ENCODE measurements at places on chromosomes 12 and 14. TPM values are rescaled to one million over a fixed set of nuclear protein-coding genes. Genes with fewer than 3 reads are reported as not detected.

Gene GLT1D1
- total RNA-seq, result 1.0 TPM

Gene TAS2R43
- total RNA-seq, result 1.2 TPM

Gene OVCH1
- total RNA-seq, result not detected

Gene POMT2
- total RNA-seq, result 15.7 TPM

Gene RNF212B
- not detected for total RNA-seq

Gene PTGER2
- 123 TPM for total RNA-seq

Gene HCAR2
- not detected for total RNA-seq

Gene RNASE9
- total RNA-seq, result not detected

Gene PLEKHA5
- 5.3 TPM for total RNA-seq

Gene TNS2
- total RNA-seq, result 1.6 TPM

Gene TAS2R10
- 1.3 TPM for total RNA-seq

Gene DLK1
- not detected for total RNA-seq

Gene RHOF
- 108 TPM for total RNA-seq

Gene GARIN6
- not detected for total RNA-seq

Data from T-helper 2 cell treated with Interferon-gamma antibody and Interleukin-4, amounts not matched to agents 100 ng/mL and 5 ng/mL, for 36 hours (primary cell).